ENCODE measurements at places on chromosomes 7 and 10.

- DNase-seq = no peak
These were observed 1.6 kb upstream of the ORAI2 start for GRCh38 chr7:102431617-102432298.

GRCh38 chr10:104330168-104331110, 7.8 kb downstream of the ITPRIP start:
- DNase-seq = no peak

DNA sequence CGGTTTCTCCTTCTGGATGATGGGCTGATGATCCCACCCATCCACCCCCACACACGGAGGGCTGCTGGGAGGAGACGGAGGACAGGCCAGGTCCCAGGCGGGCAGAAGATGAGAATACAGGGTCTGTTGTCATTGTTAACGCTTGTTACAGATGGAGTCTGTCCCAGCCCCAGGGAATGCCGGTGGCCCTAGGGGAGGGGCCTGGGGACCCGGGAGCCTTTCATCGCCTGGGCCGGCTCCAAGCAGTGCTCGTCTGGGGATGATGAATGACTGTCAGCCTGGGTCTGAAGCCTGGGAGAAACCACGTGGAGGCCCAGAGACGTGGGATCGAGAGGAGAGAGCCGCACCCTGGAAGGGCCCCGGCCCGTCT, 69.2 kb downstream of the UNCX start:
- no peak for DNase-seq

DNA sequence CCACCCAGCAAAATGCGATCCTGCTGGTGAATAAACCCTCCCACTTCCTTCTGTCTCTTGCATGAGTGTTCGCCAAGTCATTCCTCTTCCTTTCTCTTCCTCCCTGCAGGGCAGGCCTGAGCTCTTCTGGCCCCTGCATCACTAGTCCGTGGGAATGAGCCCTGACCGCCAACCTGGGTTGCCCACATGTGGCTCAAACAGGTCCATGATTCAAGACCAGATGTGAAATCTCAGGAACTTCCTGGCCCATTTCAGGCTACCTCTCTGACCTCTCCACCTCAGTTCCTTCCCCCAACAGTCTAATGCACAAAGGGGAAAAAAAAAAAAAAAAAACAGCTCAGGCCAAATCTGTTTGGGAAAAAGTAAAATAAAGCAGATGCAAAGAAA, 5.4 kb upstream of the YWHAG start:
- DNase-seq = no peak

DNA sequence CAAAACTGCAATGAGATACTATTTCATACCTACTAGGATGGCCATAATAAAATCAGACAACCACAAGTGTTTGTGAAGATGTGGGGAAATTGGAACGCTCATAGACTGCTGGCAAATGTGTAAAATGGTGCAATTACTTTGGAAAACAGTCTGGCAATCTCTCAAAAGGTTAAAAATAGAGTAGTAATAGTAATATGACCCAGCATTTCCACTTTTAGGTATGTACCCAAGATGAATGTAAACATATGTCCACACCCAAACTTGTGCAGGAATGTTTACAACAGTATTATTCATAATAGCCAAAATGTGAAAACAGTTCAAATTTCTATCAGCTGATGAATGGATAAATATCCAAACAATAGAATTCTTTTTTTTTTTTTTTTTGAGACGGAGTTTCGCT, 731.6 kb upstream of the ANKRD30A start:
- DNase-seq = no peak

GRCh38 chr10:75042292-75042974, 69.0 kb upstream of the SAMD8 start:
- DNase-seq = no peak

GRCh38 chr7:45157286-45157652, 322 bp upstream of the RAMP3 start:
- no peak for DNase-seq

GRCh38 chr10:121409466-121410104, 188.7 kb downstream of the FGFR2 start:
- DNase-seq = no peak

- DNase-seq = no peak
These were observed 447.4 kb downstream of the GRM8 start for GRCh38 chr7:126805351-126805750.

DNA sequence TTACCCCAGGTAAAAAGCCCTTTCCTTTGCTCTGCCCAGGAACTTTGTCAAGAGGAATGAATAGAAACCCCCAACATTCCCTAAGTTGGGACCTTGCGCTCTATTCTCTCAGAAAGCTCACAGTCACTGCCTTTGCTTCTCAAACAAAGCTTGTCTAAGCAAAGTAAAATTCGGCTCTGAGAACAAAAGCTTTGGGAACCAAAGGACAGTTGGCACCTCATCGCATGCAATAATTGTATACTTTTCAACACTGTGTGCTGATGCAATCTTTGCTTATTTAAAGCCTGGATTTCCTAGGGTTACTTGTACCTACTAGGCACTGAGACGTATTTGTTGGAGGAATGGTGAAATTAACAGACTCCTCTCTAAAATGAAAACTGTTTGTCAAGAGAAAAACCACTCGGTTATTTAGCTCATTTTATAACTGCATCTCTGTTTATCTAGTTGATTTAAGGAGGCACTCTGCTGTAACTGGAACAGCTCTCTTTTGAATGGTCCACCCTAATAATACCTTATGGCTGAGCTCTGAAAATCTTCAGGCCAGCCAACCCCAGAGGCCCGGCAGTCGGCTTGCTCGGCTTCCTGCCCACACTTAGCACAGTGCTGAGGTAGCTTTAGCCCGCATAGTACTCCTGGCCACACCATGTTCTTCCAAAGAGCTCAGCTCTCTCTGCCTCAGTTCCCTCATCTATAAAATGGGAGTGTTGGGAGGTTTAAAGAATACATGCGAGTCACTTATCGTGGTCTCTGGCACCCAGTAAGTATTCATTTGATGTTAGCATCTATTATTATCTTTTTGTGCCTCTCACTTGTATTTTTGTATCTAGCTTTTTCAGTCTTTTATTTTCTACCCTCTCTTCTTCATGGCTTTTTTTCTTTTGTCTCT, 80.2 kb upstream of the PRR15 start:
- DNase-seq = no peak

- no peak for DNase-seq
These were observed 61.9 kb downstream of the CREB5 start for GRCh38 chr7:28474282-28474638.

DNA sequence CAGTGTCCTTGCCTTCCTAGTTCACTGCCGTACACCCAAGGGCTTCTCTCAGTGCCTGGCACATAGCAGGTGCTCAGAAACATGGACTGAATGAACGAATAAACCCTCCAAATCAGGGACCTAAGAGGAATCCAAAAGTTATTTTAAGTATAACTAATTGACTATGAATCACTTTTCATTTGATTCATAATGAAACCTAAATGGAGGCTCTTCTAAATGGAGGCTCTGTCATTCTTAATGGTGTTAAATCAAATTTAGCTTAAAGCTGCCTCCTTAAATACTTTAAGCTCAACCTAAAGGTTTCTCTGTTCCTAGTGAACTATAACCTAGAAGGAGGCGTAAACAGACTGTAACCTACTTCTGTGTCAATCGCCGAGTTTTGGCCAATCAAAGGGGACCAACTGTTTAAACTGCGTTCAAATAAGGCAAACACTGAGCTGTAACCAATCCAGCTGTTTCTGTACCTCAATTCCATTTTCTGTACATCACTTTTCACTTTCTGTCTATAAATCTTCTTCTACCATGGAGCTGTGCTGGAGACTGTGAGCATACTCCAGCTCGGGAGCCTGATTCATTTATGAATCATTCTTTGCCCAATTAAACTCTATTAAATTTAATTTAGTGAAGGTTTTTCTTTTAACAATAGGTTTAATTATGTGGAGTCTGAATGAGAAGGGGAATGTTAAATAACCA, 11.0 kb downstream of the PYROXD2 start:
- no peak for DNase-seq

DNA sequence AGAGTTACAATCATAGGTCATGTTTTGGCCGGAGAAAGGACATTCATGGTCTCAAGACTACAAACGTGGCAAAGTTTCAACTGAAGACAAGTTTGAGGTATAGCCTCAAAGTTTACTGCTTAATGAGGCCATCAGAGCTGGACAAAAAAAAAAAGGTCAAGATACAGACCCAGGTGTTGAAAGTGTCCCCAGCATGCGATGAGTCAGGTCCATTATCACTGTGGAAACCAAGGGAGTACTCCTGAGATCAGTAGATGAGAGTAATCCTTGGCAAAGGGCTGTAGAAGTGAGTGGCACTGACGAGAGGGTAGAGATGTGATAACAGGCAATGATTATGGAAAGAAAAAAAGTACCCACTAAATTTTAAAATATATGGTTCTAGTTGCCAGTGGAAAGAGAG, 80.1 kb upstream of the LRRN3 start:
- DNase-seq = no peak

GRCh38 chr10:48582970-48583369, 21.9 kb downstream of the ARHGAP22 start:
- no peak for DNase-seq

DNA sequence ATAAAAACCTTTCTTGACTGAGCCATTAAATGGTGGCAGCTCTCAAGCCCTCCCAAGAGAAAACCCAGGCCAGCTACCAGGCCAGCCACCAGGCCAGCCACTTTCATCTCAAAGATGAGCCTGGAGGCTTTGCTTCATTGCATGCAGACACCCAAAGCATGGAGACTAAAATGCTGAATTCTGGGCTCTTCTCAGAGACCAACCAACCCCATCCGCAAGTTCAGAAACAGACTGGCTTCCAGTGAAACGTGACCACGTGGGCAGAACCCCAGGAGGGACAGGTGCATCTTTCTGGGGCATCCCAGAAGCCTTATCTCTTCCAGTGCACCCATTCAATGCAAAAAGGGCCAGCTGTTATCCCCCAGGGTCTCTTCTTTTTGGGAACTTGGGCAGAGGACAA, 20.9 kb downstream of the CHST15 start:
- DNase-seq = no peak

GRCh38 chr7:155053002-155053401, 17.1 kb upstream of the HTR5A start:
- no peak for DNase-seq

DNA sequence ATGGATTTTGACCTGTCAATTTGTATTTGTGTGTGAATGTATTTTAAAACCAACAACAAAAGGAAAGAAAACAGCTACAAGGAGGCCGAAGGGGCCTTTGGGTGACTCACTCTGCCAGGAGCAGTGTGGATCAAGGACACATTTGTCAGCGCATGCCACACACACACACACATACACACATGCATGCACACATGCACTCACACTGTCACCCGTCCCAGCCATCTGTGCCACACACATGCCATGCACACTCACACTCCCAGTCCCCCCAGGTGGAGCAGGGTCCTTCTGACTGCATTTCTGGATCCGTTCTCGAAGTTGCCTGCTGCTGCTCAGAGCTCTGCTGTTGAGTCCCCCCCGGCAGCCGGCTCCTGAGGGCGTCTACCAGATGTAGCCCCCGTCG, 26.0 kb downstream of the SPOCK2 start:
- DNase-seq = no peak

DNA sequence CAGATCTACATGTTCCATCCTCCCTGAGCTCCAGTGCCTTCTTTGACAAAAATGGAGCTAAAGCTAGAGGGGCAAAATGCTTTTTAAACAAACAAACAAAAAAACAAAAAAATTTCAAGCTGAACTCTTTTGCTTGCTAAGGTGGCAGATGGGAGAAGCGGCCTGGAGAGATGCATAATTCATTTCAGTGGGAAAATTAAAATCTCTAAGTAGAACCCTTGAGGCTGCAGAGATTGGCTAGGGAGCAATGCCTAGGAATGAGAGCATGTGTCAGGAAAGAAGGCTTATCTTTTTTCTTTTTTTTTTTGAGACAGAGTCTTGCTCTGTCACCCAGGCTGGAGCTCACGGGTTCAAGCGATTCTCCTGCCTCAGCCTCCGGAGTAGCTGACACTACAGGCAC, 46.4 kb upstream of the SAMD8 start:
- DNase-seq = no peak

DNA sequence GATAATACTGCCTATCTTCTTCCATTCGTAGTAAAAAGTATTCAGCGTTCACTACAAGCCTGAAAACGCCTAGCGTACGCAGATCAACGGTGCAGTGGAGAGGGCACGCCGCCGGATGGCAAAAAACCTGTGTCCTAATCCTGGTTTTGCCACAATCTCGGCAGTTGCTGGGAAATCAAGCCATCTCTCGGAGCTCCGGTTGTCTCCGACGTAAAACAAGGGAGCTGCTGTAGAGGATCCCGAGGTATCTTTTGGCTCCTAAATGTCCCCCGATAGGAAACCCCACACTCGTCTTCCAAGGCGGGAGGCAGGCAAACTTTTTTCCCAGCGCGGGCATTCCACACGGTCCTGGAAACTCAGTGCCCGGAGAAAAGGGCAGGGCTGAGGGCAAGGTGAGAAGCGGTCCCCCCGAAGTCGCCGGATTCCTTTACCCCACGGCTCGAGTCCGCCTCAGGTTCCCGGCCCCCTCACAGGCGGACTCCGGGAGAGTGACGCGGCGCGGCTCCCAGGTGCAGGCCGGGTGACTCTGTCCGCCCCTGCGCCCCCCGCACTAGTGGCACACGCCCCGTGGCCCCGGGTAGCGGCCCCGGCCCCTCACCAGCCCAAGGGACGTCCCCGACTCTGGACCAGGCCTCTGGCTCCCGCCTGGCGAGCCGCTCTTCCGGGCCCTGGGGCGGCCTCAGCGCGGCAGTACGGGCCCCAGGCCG, 649 bp downstream of the IDE start:
- peak; percentile 34 for DNase-seq

DNA sequence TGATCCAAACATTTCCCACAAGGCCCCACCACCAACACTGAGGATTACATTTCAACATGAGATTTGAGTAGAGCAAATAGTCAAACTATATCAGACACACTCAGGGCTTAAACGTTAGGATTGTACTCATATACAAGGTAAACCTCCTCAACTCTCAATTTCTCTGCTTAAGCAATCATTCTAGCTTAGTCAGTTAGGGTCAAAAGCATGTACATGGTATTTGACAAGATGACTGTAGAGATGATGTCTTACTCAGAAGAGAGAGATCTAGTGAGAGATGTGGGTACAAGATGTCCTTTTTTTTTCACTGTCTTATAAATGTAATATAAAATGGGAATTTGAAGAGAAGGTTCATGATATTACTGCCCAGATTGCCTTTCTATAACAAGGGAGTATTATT, 270.1 kb downstream of the PRKG1 start:
- no peak for DNase-seq

- no peak for DNase-seq
These were observed 4.0 kb downstream of the HDAC9 start for GRCh38 chr7:18499407-18500177.

GRCh38 chr10:106410331-106410730, 754.2 kb downstream of the SORCS1 start:
- DNase-seq = no peak

- DNase-seq = no peak
These were observed 31.9 kb downstream of the DLD start for GRCh38 chr7:107922886-107923285.

GRCh38 chr7:24401628-24402593, 117.9 kb downstream of the NPY start:
- DNase-seq = no peak

GRCh38 chr7:120717166-120717565, 140.8 kb downstream of the TSPAN12 start:
- no peak for DNase-seq

- no peak for DNase-seq
These were observed 269.2 kb downstream of the C7orf25 start for GRCh38 chr7:42642699-42643098.

- DNase-seq = no peak
These were observed 515.3 kb downstream of the GRID1 start for GRCh38 chr10:85851325-85851724.

- DNase-seq = no peak
These were observed 86.7 kb upstream of the DUSP5 start for GRCh38 chr10:110411047-110411410.
